Pulmonary artery endothelial cell (primary cell): ENCODE measurements at places on chromosomes 3 and 15. TPM values are rescaled to one million over a fixed set of nuclear protein-coding genes. Genes with fewer than 3 reads are reported as not detected.

Gene GLT8D1
- total RNA-seq, result 70.2 and 76.6 TPM in 2 replicates

Gene ZNF662
- 1.3 and 1.4 TPM in 2 replicates for total RNA-seq

Gene CAMKV
- total RNA-seq, result under 0.01 and 0.04 TPM in 2 replicates

Gene AP3B2
- not detected in 2 replicates for total RNA-seq

Gene SIDT1
- not detected in 2 replicates for total RNA-seq

Gene ANKRD34C
- total RNA-seq, result not detected in 2 replicates

Gene MITF
- 1.3 and 3.3 TPM in 2 replicates for total RNA-seq

Gene DPPA2
- not detected in 2 replicates for total RNA-seq

Gene KBTBD13
- not detected in 2 replicates for total RNA-seq

Gene ACAN
- total RNA-seq, result under 0.01 TPM in 1 of 2 replicates, not detected in the other

Gene ZNF770
- total RNA-seq, result 36.9 and 40.7 TPM in 2 replicates

Gene SRGAP3
- 0.13 TPM in 1 of 2 replicates, not detected in the other for total RNA-seq

Gene IL17RC
- total RNA-seq, result 18.3 and 18.7 TPM in 2 replicates

Gene AAGAB
- 51.1 and 64.5 TPM in 2 replicates for total RNA-seq

Gene CNTN4
- total RNA-seq, result not detected in 2 replicates
